Stimulated activated CD4-positive, alpha-beta T cell treated with anti-CD3 and anti-CD28 coated beads, Interleukin-1b, Interleukin-23, amount 100 ng/mL, for 24 hours (primary cell): ENCODE measurements at places on chromosomes 3 and 15.

GRCh38 chr3:65811086-65811761, 227.5 kb downstream of the MAGI1 start:
- no peak for DNase-seq

DNA sequence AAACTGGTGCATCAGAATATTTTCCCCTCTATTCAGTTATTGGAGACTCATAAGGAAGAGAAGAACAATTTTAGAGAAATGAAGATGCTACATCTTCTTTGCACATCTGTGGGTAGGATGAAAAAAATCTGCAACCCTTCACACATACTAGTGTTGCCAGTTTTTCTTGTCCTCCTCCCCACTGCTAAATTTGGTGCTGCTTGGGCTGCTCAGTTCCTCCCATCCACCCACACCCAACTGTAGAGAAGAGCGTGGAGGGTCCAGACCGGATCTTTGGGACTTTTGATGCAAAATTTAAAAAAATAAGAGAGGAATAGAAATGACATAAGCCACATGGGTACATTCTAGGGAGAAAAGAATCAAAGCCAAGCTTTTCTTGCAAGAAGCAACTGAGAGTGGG, 8.7 kb upstream of the RASA2 start:
- DNase-seq, result no peak

GRCh38 chr3:42410370-42411131, at the start of gene LYZL4:
LYZL4 (minus strand) TSS chr3:42410610; CDS start chr3:42407251, 3,359 bp downstream.
- DNase-seq, result no peak

- no peak for DNase-seq
Observed at GRCh38 chr3:82416830-82417229, 655.4 kb upstream of the GBE1 start.

- DNase-seq, result no peak
Observed at GRCh38 chr3:81270603-81271379, 490.7 kb downstream of the GBE1 start.

DNA sequence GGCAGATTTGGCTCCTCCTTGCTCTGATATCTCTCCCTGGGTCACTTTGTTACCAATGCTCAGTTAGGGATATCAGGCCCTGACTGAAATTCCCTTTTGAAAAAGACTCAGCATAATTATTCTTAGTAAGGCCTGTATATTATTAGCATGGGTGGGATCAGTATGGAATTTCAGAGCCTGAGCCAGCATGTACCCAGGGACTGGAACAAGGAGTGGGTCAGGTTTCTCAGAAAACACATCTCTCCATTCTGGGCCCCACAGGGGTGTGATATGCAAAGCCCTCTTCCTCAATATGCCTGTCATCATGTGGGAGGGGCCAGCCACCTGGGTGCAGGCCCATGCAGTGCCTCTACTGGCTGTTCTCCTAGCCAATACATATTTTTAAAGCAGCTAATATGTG, 423.2 kb downstream of the EPHB1 start:
- no peak for DNase-seq

- DNase-seq, result no peak
Observed at GRCh38 chr3:189624130-189624529, 7.1 kb upstream of the TP63 start.

GRCh38 chr15:62607643-62608042, 434.9 kb upstream of the TPM1 start:
- DNase-seq, result no peak

DNA sequence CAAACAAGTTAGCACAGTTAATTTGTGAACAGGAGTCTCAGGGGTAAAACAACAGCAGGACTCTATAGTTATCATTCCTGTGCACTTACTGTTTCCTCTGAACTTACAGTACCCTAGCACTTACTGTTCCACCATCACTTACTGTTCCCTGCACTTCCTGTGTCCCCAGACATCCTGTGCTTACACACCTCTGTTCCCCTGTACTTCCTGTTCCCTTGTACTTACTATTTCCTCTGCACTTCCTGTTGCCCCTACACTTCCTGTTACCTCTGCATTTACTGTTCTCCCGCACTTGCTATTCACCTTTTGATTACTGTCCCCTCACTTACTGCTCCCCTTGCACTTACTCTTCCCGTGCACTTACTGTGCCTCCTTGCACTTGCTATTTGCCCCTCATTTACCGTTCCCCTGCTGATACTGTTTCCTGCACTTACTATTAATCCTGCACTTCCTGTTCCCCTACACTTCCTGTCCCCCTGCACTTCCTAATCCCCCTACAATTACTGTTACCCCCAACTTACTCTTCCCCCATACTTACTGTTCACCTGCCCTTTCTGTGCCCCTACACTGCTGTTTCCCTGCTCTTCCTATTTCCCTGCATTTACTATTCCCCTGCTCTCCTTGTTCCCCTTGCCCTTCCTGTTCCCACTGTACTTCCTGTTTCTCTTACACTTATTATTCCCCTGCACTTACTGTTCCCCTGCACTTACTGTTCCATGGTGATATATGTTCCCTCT, 30.3 kb downstream of the TPRA1 start:
- no peak for DNase-seq

- no peak for DNase-seq
Observed at GRCh38 chr3:168596175-168596823, 500.6 kb upstream of the GOLIM4 start.
